ENCODE measurements at places on chromosomes 2 and 18. TPM values are rescaled to one million over a fixed set of nuclear protein-coding genes. Genes with fewer than 3 reads are reported as not detected.

Gene RAD51AP2
- total RNA-seq: 0.04 TPM

Gene KDSR
- 80.4 TPM for total RNA-seq

Gene POTEE
- not detected for total RNA-seq

Gene DCDC2C
- not detected for total RNA-seq

Gene LIPG
- total RNA-seq: 118 TPM

Gene CREB1
- 18.2 TPM for total RNA-seq

Gene LYPD6
- 7.0 TPM for total RNA-seq

Gene REEP1
- not detected for total RNA-seq

Measured in hair follicular keratinocyte (primary cell).